ENCODE measurements at places on chromosomes 6 and 20. TPM values are rescaled to one million over a fixed set of nuclear protein-coding genes. Genes with fewer than 3 reads are reported as not detected.

CAP2 gene
- total RNA-seq = 27.8 TPM

HDGFL1 gene
- not detected for total RNA-seq

GPR63 gene
- total RNA-seq = 0.07 TPM

GMNN gene
- 49.7 TPM for total RNA-seq

- peak; percentile 56 for DNase-seq
Observed at GRCh38 chr6:47631269-47631772, 67.1 kb upstream of the ADGRF4 start.

DNA sequence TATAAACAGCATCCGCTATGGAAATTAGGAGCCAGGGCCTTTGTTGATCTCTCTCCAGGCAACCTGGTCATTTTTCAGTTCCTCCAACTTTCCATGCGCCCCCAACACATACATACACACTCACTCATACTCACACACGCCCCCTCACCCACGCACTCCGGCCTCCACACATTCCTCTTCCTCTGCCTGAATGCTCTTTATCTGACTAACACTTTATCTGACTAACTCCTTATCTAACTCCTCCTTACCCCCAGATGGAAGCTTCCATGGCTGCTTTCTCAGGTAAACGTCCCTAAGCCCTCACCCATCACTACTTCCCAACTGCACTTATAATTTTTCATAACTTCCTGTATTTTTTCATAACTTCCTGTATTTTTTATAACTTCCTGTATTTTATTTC lies 17.4 kb downstream of the CASS4 start:
- DNase-seq = peak; percentile 36

ALDH8A1 gene
- 0.69 TPM for total RNA-seq

- DNase-seq = no peak
Observed at GRCh38 chr6:35794536-35795452, 2.3 kb downstream of the CLPS start.

UBE2C gene
- 210 TPM for total RNA-seq

DNA sequence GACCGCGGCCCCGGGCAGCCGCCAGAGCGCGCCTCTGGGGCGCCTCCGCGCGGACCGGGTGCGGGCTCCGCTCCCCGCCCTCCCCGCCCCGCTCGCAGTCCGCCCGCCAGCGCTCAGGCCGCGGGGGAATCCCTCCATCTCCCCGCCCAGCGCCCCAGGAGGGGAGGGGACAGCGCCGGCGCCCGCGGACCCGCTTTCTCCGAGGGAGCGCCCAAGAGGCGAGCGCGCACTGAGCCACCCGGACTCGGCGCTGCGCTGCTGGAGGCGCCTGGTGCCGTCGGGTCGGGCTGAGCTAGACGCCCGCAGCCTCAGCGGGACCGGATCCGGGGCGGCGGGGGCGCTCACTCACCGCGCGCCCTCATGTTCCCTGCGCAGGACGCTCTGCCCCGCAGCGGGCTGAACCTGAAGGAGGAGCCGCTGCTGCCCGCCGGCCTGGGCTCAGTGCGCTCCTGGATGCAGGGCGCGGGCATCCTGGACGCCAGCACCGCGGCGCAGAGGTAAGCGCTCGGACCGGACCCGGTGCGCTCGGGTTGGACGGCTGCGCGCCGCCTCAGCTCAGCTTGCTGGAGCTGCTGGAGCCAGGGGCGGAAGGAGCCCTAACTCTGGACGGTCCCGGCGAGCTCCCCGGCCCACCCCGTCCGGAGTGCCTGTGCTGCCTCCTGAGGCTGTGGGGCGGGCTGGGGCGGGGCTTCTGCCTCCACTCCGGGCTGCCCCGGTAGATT lies 867 bp downstream of the EBF4 start:
- no peak for DNase-seq

DNA sequence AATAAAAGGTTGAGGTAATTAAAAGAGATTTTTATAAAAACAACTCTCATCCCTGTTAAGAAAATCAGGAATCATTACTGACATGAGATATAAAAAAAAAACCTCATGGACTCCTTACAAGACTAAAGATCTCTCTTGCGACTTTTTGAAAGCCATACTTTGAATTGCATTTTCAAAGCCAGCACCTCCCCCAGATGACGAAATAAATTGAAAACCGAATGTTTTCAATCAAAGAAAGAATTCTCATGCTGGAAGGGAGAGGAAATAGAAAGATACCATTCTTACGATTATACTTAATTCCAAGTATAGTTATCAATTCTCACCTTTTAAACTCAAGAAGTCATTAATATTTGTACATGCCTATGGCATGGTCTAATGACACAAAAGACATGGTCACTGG lies 452.3 kb downstream of the GJA1 start:
- DNase-seq = no peak

GRCh38 chr6:1066449-1067090 lies 245.3 kb upstream of the FOXQ1 start:
- no peak for DNase-seq

DNA sequence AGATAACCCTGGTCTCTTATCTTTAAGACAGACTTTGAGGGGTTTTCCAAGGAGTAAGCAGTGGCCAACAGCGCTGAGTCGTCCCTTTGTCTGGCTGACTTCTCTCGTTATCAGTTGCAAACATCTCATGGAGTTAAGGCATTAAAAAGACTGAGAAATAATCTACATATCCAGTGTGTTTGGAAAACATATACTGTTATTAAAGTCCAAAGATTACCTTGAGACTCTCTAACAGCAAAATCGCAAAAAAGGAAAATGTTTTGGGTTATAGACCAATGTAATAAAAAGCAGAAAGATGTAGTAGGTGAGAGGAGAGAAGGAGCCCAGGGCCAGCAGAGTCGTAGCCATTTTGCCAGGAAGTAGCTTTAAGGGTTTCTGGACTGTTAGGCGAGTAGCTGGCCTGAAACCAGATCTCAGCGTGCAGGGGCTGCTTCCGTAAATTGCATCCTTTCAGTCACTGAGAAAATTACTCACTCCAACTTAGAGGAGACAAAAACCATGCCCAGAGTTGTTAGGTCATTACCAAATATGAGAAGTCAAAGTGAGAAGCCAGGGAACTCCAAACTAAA lies 24.6 kb downstream of the MYLK4 start:
- DNase-seq = peak; percentile 78

GRCh38 chr6:30152016-30152673 lies 8.9 kb downstream of the TRIM10 start:
- no peak for DNase-seq

DNA sequence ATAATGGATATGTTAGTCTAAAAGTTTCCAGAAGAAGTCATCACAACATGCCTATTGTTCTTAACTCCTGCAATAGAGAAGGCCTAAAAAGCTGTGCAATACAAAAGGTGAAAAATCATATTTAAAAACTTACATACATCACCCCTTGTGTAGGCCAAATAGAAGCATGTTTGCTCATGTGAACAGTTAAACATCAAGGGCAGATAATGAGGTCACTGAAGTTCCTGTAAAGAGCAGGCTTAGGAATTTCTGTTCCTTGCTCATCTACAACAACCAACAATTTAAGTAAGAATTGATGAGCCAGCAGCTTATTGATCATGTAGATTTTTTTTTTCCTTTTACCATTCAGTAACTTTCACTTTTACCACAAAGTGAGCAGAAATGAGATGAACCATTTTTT lies 7.5 kb upstream of the NUP153 start:
- DNase-seq = no peak

- peak; percentile 90 for DNase-seq
Observed at GRCh38 chr6:105591053-105591452, 188.2 kb upstream of the PREP start.

GRCh38 chr20:47175493-47175892 lies 181.0 kb downstream of the ZMYND8 start:
- DNase-seq = no peak

GRCh38 chr6:148857798-148858390 lies 111.1 kb downstream of the UST start:
- DNase-seq = peak; percentile 48

DNA sequence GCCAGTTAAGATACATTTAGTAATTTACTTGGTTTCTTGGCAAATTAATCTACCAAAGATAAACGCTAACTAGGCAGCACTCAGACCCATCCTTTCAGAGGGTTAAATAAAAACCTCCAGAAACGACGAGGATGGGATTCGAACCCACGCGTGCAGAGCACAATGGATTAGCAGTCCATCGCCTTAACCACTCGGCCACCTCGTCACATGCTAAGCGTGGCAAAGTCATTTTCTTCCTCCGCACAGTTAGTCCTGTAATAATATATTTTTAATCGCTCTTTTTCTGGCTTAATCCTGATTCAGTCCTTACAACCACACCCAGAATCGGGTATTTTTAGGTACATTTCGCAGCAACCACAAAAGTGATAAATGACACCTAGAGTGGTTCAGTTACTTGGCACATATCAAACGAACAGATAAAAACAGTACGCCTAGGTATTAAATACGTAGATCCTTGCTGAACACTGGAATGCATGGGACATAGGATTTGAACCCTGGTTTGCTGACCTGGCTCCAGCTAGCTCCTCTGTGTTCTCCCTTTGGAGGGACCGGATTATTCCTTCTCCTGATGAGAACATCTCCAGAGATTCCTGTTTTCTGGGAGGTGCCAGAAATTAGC lies 71.6 kb downstream of the GPX5 start:
- peak; percentile 85 for DNase-seq

RNF144B gene
- 0.60 TPM for total RNA-seq

FHL5 gene
- not detected for total RNA-seq

EDEM2 gene
- total RNA-seq = 34.4 TPM

SAMD3 gene
- 0.07 TPM for total RNA-seq

- no peak for DNase-seq
Observed at GRCh38 chr20:25469558-25469957, 62.1 kb downstream of the GINS1 start.
